T-helper 2 cell treated with Interferon-gamma antibody and Interleukin-4, amounts not matched to agents 5 μg/mL and 100 μg/mL, for 36 hours (primary cell): ENCODE measurements at places on chromosomes 1 and 21.
A peak's percentile ranks its signal among the peaks of the same experiment; 100 is the strongest.

DNA sequence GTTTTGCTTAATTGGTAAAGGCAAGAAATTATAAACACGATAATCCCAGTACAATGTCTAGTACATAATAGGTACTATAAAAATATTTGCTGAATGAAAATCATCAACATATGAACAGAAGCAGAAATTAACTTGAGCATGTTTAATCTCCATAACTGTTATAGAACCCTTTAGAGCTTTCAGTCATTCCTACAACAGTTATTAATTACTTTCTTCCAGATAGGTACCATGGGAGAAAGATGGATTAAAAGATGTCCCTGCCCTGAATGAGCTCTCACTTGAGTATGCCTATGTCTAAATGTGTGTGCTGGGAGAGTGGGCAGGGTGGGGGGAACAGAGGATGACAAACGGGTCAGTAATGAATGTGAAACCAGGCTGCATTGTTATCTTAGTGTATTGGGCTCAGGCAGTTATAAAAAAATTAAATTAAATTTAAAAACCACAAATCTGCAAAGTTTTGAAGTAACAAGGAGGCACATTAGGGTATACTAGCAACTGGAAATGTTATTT lies 2.4 kb downstream of the EPS15 start:
- DNase-seq: no peak

- no peak for DNase-seq
Observed at GRCh38 chr1:151807131-151807530, 1.9 kb upstream of the LINGO4 start.

GRCh38 chr1:220696226-220696862 lies 6.2 kb downstream of the C1orf115 start:
- DNase-seq: no peak

DNA sequence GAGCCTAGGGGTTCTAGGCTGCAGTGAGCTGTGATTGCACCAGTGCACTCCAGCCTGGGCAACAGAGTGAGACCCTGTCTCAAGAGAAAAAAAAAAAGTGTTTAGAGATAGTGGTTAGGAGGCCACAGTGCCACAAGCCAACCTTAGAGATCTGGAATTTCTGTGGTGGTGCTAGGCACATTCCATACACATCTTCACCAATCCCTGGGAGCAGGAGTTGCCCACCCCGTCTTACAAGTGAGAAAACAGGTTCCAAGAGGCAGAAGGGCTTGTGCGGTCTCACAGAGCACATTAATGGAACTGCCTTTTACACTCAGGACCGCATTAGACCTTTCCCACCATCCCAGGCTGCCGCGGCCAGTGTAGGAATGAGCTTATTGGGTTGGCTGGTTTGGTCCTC lies 93.2 kb downstream of the EPHB2 start:
- no peak for DNase-seq

DNA sequence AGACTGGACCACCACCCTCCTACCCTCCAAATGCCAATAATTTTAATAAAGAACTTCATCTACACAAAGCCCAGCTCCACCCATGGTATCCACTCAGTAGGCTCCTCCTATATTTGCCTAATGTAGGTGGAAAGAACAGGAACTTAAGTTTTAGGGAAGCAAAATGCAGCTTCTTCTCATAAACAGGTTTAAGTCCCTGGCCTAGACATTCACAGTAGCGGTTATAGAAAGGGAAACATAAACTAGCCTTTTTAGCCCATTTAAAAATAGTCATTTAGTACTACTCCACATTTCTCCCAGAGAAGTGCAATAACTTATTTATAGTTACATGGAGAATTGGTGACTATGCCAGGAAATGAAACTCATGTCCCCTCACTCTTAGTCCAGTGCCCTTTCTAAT lies 56.6 kb upstream of the CPLANE2 start:
- no peak for DNase-seq

DNA sequence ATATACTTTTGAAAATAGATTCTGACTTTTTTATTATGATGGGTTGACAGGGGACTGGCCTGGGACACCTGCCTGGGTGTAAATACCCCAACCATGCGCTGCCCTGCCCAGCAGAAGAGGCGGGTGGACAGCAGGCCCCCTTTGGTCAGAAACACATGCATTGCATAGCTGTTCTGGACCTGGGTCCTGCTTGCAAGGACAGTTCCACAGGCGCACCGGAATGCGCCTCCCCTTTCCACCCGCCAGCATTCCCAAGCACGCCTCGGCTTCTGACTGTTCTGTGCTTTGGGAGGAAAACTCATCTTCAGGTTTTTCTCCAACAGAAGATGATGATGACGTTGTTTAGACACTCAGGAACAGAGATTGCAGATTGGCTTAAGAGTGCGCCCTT lies 428 bp upstream of the ZNF678 start:
- DNase-seq: no peak

GRCh38 chr1:185073725-185074124 lies 28.4 kb downstream of the RNF2 start:
- no peak for DNase-seq

GRCh38 chr1:113453771-113454083 lies 63.4 kb downstream of the MAGI3 start:
- no peak for DNase-seq

DNA sequence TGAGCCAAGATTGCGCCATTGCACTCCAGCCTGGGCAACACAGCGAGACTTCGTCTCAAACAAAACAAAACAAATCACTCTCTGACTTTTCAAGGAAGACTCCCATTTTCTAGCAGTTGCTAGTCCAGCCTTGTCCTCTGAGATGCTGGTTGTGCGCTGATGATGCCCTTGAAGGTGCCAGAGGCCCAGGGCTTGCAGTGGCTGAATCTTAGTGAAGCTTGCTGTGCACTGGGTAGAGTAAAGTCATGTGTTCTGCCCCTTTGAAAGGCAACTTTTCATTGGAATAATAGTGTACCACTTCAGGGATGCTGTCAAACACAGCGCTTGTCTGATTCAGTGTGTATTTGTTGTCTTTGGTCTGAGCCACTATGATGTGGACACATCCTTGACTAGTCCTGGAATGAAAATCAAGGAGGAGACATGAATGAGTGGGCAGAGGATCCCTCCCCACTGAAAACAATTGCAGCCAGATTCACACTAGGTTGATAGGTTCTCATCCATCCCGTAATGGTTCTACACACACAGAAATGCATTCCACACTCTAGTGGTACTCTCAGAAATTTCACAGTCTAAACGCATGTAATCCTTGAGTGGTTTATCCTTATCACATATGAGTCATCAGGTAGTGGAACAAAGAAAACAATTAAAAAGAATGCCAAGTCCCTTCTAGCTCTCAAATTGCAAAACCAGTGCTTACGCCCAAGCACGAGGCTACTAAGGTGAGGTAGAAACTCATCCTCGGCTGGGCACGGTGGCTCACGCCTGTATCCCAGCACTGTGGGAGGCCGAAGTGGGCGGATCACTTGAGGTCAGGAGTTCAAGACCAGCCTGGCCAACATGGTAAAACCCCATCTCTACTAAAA lies 17.8 kb upstream of the TDRD10 start:
- DNase-seq: no peak

DNA sequence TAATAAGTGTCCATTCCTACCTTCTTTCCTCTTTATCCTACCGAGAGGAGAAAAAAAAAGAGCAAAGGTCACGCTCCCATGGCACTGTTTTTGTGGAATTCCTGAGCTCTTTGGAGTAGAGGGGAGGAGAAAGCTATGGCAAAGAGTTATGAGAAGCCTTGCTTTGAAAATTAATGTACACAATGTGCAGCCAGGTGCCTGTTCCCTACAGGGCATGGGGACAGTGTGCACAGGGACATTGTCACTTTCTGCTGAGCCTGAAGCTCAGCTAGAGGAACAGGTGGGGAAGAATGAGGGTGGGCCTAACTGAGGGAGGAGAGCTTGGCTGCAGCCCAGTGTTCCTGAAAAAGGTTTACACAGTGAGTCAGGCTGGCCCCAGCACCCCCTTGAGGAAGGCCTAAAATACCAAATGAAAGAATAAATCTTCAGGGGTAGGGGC lies 66.1 kb downstream of the PLXNA2 start:
- DNase-seq: no peak

DNA sequence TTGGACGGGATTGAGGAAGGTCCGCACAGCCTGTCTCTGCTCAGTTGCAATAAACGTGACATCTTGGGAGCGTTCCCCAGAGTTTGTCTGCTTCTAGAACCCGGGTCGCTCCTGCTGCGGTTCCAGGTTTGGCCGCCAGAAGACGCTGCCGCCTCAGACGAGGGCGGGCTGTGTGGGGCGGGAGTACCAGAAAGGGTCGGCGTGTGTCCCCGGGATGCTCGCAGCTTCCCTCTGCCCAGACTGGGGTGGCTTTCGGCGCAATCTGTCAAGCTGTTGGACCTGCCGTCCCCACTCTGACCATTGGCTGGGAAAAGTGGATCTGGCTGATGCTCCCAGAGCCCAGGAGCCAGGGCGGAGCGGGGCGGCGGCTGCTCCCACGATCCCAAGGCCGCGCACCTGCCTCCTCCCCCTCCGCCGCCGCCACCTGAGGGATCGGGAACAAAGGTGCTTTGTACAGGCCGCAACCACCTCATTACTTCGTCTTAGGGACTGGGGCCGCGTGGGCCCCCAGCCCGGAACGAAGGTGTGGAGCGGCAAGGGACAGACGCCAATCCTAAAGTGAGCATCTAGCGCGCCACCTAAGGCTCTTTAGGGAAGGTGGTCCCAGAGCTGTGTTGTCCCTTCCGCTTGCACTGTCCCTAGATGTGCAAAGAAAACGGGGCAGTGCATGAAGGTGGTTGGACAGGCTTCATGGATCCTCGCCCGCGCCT lies 683 bp upstream of the EFNA4 start:
- peak; percentile 69 for DNase-seq

GRCh38 chr1:77415579-77415978 lies 133.8 kb downstream of the AK5 start:
- no peak for DNase-seq

- DNase-seq: no peak
Observed at GRCh38 chr1:27552911-27553420, 51.0 kb downstream of the AHDC1 start.

- DNase-seq: no peak
Observed at GRCh38 chr1:17403081-17403480, 31.1 kb downstream of the PADI6 start.

DNA sequence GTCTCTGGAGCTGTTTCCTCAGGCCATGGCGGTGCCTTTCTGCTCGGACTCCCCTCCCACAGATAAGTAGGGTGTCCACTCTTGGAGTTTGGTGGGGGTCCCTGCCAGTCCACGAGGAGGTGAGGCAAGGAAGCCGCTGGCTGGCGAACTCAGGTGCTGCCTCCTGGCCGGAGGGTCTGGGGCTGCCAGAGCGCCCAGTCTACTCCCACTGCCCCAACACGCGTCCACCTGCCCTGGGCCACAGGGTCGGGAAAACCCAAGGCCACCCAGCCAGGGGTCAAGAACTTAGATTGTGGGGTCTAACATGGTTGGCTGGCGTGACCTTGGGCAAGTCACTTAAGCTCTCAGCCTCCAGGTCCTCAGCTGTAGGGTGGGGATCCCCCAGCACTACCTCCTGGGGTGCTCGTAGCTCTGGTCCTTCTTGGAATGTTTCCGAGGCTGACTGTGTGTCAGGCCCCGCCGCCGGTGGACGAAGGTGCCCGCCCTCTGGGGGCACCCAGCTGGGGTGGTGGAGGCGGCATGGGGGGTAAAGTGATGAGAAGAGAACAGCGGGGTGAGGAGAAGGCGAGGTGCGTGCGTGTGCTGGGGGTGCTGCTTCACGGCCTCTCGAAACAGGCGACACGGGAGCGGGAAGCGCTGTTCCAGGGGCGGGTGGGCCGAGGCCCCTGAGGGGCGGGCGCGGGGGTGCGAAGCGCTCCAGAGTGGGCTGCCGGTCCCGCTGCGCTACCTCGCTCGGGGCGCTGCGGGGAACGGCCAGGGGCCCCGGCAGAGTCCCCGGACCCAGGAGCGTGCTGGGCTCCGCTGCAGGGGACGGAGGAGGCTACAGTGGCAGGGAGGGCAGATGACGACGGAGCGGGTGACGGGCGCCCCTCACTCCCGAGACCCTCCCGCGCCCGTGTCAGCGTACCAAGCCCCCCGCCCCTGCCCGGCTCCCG lies 1.2 kb downstream of the SH2D5 start:
- no peak for DNase-seq

DNA sequence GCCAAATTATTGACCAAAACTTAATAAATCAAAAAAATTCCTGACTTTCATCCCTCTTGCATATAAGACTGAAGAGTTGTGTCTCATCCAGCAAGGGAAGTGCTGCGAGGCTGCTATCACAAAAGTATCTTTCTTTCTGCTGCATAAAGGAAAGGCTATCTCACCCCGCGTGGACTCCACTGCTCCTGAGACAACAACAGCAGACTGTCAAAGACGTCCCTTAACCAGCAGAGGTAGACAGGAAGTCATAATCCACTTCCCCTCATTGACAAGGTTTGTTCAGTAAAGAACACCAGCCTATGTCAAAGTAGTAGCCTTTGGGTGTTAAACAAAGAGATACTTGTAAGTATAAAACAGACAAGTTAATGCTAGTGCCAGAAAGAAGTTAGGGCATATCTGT lies 29.4 kb downstream of the VPS26C start:
- no peak for DNase-seq

- no peak for DNase-seq
Observed at GRCh38 chr1:202691816-202692215, 18.4 kb downstream of the SYT2 start.
